ENCODE measurements at places on chromosomes 11 and 22.

GRCh38 chr22:37545703-37546436, 14.4 kb upstream of the CDC42EP1 start:
- no peak for DNase-seq

DNA sequence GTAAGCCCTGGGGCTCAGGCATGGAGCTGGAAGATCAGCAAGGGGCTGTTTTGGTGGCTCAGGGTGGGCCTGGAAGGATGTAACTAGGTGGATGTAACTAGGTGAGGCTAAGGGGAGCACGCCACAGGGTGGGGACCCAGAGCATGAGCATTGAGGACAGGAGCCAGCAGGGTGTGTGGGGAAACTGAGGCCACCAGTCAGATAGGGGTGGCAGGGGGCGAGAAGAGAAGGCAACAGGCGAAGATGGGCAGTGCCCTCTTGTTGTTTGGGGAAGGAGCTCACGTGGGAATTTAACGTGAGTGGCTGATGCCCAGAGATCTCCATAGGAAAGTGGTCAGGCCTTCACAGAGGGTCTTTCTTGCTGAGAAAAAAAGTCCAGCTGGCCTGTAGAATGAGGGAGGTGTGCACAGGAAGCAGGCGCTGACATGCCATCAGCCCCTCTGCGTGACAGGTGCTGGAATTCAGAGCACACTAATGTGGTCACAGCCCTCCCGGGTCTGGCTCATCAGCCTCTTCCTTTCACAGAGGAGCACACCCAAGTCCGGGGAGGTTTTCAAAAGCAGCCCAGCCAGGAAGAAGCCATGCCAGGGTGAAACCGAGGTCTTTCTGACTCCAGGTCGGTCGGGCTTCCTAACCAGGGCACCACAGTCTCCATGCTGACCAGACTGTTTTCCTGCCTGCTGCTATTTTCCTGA, 54.6 kb upstream of the PAX6 start:
- no peak for DNase-seq

DNA sequence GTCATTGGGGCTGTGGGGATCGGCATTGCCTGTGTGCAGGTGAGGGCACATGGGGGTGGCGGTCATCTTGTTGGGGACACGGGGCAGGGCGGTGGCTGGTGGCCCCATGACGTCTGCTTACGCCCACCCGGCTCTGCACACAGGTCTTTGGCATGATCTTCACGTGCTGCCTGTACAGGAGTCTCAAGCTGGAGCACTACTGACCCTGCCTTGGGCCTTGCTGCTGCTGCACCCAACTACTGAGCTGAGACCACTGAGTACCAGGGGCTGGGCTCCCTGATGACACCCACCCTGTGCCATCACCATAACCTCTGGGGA, 4.4 kb downstream of the POLR2L start:
- no peak for DNase-seq

DNA sequence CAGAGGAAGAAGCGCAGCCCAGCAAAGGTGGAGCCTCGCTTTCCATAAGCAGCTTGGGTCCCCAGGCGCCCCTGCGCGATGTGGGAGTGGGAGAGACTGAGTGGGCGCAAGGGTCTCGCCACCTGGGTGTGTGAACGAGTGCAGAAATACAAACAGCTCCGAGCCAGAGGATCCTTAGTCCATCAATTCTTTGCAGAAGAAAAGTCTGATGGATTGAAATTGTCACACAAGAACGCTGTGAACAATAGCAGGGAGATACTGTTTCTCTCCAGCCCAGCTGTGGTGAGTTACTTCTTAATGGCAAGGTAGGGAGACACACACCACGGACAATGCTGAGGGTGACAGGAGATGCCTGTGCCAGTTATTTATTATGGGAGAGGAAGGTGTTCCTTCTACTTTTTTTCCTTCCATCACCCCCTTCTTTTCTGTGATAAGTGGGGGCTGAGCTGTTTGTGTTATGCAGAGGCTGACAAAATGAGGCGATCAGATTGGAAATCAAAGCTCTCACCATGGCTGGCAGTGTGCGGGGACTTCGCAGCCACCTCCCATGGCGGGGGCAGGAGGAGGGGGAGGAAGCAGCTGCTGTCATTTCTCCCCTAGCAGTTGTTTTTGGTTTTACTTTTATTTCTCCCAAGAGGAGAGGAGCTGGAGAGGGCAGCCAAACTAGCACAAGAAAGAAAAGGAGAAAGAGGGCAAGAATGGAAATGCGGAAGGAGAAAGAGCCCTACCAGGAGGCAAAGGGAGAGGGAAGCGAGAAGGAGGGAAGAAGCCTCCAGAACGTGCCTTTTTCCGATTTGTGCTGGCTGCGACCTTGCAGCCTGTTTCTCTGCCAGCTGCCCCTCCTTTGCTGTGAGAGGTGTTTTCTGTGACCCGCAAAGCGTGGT, 755.8 kb downstream of the NTM start:
- DNase-seq, result peak; percentile 1

GRCh38 chr11:117356126-117356890, 28.7 kb downstream of the CEP164 start:
- DNase-seq, result no peak

GRCh38 chr22:41725510-41726110, 26.3 kb downstream of the MEI1 start:
- DNase-seq, result no peak

DNA sequence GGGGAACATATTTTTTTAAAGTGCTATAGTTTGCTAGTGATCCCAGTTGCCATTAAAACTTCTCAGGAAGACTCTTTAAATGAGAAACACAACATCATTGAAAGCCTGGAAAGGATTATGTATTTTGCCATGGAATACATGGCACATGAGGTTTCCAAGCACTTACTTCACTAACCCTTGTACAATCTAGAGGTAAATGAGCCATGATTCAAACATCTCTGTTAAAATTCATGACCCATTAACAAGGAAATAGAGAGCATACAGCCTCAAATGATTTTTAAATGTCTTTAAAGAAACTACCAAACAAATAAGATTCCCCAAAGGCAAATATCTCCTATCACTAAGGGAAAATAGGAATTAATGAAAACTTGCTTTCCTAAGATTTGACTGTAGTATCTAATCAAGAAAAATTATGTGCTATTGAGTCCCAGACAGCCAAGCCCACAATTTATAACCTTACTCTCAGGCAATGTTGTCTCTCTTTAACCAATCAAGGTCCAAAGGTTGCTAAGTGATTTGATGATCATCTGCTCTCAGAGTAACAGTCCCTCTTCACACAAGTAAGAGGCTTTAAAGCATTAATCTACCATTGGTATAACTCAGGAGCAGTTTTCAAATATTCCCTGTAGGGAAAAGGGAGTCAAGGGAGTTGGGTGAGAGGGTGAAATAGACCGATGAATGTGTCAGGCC, 92.0 kb upstream of the DDI1 start:
- DNase-seq, result no peak

GRCh38 chr22:39722032-39722325, 151.4 kb downstream of the CACNA1I start:
- DNase-seq, result no peak

DNA sequence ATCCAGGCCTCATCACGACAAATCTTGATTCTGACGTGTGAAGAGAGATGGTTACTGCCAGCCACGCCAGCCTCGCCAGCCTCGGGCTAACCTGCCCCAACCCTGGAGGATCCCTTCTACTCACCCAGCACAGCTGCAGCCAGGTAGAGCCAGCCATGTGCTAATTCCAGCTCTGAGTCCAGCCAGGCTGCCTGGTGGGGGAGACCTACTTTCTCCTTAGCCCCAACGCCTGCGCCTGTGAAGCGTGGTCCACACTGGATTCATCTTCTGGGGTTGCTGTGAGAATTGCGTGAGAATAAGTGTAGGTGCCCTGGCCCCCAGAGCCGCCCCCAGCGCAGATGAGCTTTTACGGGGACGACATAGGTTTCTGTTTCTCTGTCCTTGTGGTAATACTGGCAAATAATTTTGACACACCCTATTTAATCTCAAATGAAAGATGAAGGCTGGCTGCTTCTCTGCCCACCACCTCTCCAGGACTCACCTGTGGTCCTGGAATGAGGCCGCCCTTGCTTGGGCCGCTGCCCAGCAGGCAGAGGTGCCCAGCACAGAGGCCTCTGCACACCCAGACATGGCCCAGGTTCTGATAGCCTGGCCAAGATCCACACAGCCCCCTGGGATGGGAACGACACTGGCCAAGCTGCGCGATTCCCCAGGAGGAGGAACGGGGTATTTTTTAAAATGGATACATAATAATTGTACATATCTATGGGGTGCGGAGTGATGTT, 528.4 kb downstream of the TBC1D22A start:
- no peak for DNase-seq

- no peak for DNase-seq
Measured at GRCh38 chr11:128528294-128528693, 59.1 kb downstream of the ETS1 start.

GRCh38 chr22:44419429-44419828, 78.6 kb downstream of the RTL6 start:
- no peak for DNase-seq

DNA sequence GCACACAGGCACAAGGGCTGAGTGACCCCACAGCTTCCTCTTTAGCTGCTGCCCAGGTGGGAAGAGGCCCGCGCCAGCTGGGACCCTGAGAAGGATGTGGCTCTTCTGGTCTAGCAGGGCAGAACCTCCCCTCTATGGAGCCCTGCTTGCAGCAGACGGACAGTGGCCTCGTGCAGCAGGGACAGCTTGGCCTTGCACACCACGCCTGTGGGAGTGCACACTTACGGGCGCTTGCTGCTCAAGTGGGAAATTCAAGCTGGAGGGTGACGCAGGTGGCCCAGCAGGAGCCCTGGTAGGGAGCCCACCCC, 971.4 kb downstream of the BRD1 start:
- no peak for DNase-seq

DNA sequence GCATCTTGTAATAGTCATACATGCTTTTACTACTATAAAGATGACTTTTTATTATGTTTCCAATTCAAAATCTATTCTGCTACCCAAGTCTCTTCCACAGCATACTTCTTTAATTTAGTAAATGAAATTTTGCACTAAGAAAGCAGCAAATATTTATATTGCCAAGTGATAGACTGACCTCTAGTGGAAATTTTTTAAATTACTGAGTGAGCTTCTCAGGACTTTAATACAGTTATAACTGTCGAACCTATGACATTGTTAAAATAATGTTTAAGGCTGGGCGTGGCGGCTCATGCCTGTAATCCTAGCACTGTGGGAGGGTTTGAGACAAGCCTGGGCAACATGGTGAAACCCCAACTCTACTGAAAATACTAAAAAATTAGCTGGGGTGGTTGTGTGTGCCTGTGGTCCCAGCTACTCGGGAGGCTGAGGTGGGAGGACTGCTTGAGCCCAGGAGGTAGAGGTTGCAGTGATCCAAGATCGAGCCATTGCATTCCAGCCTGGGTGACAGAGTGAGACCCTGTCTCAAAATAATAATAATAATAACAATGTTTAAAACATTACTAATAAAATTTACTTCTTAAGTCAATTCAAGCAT, 27.3 kb downstream of the STK33 start:
- no peak for DNase-seq

DNA sequence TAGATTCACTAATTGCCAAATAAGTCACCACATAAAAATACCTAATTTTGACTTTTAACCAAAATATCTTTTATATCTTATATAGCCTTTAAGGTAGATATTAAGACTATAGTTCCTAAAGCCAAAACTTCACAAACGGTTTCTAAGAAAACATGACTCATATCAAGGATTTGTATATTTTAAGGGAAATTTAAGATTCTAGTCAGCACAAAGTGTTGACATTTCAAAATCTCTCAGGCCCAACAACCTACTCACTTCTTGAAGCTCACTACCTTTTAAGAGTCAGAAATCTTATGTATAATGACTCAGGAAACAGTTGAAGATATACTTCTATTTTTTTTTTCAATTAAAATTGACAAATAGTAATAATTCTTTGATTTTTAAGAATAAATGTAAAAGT, 221.9 kb downstream of the SBF2 start:
- DNase-seq, result no peak

Measured in stimulated activated CD4-positive, alpha-beta T cell treated with anti-CD3 and anti-CD28 coated beads, TNF-alpha, amount 100 ng/mL, for 24 hours (primary cell).